Suppressor macrophage treated with lipopolysaccharide for 1 hour (primary cell): ENCODE measurements at places on chromosomes 16 and 17.

GRCh38 chr16:10086620-10087019 is 95.6 kb downstream of the GRIN2A start:
- DNase-seq = no peak

DNA sequence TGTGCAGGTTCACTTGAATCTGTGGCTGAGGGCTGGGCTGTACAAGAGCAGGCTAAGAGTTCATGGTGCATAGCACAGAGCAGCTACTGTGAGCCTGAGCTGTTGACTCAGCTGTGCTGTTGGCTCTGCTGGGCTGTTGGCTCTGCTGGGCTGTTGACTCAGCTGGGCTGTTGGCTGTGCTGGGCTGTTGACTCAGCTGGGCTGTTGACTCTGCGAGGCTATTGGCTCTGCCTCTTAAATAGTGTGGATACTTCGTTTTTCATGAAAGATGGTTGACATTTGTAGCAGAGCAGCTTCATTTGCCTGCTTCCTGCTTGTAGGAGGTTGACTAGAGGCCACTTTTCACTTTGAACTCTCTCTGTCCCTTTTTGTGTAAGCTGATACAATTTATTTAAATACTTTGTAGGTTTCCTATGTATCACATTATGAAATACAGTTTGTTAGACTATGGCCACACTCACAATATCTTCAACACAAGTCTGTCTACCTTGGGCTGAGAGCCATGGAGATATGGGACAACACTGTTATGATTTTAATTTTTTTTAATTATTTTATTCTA is 40.3 kb upstream of the CCNF start:
- no peak for DNase-seq

- no peak for DNase-seq
Observed at GRCh38 chr17:69466451-69466850, 52.0 kb downstream of the MAP2K6 start.

- no peak for DNase-seq
Observed at GRCh38 chr17:19873346-19873745, 5.6 kb upstream of the ULK2 start.

GRCh38 chr16:359871-360697 is 7.6 kb upstream of the AXIN1 start:
- DNase-seq = no peak

DNA sequence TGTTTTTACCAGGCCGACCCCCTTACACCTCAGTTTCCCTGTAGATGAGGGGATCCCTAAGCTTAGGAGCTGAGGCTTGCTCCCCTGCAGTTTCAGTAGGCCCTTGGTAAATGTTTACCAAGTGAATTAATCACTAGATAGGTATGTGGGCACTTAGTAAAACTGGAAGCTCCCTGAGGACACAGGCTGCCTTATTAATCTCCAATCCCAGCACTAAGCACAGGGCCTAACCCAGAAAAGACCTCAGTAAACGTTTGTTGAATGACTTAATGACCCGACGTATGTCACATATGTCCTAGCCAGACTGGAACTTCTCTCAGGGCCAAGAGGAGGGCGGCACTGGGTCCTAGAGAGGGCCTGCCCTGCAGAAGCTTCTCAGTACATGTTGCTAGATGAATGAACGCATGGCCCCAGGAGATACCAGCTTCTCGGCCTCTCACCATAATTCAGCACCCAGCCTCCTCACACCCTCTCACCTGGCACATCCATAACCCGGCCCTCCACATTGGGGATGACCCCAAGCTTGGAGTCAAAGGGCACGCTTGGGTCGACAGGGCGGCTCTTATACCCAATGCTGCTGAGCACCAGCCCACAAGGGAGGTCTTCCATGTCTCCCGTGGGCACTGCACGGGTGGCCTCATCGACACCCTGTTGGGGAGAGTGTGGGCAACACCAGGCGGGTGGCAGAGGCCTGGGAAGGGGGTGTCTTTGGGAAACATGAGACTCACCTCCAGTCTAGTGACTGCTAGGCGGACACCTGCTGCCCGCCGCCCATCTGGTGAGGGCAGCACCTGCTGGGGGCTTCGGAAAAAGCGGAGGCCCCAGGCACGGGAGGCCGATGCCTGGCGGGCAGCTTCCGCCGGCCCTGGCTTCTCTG is 4.0 kb upstream of the GRIN2C start:
- DNase-seq = no peak

- no peak for DNase-seq
Observed at GRCh38 chr16:66849021-66849420, 4.8 kb downstream of the CA7 start.

DNA sequence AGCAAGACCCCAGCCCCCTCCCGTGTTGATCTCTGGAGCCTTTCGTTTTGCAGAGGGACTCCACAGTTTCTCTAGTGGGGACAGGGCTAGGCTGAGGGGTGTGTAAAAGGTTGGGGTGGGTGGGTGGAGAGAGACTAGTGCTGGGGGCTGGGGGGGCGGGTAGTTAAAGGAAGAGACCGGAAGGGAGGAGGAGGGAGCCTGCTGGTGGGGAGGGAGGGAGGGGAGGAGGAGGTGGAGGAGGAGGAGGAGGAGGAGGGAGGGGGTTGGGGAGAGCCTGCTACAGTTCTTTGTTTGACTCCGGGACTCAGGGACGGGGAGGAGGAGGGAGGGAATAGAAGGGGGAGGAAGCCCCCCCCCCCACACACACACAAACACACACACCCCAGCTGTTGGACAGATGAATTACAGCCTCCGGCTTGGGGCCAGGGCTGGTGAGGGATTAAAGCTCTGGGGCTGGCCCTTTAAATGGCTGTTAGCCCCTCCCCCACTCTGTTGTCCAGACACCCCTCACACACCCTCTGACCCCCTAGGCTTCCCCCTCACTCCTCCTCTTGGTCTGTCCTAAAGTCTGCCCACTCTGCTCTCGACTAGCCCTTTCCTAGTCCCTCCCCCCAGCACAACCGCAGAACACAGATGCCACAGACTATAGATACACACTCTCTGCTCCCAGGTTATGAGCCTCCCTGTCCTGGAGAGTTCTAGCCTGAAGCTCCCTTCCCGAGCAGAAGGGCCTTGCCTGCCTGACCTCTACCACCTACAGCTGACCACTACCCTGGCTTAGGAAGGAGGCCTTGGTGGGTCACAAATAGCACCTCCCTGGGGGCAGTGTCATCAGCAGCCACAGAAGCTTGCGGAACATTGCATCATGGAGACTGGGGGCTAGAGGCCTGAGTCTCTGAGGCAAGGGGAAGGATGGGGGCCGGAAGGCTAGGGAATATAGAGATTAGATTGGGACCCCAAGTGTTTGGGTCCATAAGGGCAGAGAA is 4.4 kb downstream of the KDM6B start:
- peak; percentile 57 for DNase-seq

DNA sequence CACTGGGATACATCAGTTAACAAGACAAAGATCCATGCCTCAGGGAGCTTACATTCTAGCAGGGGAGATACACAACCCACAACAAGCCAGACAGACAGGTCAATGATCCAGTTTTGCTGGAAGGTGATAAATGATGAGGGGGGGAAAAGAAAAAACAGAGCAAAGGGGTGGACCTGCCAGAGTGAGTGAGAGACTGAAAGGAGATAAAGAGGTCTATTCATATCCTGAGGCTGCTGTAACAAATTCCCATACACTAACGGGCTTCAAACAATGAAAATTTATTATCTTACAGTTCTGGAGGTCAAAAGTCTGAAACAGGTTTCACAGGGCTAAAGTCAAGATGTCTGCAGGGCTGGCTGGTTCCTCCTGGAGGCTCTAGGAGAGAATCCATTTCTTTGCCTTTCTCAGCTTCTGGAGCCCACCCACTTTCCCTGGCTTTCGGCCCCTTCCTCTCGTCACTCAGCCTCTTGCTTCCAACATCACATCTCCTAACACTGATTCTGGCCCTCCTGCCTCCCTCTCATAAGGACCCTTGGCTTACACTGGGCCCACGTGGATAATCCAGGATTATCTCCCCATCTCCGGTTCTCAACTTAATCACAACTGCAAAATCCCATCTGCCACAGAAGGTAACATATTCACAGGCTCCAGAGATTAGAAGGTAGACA is 81.5 kb downstream of the GAS7 start:
- DNase-seq = no peak

GRCh38 chr16:27446721-27447120 is 44.7 kb downstream of the IL21R start:
- no peak for DNase-seq

GRCh38 chr17:613725-614124 is 100.9 kb downstream of the VPS53 start:
- peak; percentile 57 for DNase-seq

- DNase-seq = no peak
Observed at GRCh38 chr16:29694384-29695195, 15.6 kb downstream of the QPRT start.

DNA sequence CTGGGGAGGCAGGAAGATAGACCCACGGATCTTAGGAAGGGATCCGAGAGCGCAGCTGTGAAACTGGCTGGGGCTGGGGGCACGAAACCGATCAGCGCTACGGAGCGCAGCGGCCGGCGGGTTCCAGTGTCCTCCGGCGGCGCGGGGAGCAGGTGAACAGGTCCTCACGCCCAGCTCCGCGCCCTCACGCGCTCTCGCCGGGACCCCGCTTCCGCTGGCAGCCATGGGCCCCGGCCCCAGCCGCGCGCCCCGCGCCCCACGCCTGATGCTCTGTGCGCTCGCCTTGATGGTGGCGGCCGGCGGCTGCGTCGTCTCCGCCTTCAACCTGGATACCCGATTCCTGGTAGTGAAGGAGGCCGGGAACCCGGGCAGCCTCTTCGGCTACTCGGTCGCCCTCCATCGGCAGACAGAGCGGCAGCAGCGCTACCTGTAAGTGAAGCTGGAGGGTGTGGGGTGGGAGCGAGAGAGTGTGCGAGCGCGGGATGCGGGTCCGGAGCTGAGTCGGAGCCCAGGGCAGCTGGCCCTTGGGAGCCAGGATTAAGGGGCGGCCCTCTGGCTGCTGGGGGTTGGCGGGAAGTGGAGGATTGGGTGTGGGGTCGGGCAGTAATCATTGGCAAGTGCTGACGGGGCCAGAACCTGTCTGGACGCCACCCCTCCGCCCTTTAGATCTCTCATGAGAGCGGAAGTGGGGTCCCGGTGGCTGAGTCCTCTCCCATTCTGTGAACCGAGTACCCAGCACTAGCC is 479 bp downstream of the ITGA3 start:
- peak; percentile 33 for DNase-seq

DNA sequence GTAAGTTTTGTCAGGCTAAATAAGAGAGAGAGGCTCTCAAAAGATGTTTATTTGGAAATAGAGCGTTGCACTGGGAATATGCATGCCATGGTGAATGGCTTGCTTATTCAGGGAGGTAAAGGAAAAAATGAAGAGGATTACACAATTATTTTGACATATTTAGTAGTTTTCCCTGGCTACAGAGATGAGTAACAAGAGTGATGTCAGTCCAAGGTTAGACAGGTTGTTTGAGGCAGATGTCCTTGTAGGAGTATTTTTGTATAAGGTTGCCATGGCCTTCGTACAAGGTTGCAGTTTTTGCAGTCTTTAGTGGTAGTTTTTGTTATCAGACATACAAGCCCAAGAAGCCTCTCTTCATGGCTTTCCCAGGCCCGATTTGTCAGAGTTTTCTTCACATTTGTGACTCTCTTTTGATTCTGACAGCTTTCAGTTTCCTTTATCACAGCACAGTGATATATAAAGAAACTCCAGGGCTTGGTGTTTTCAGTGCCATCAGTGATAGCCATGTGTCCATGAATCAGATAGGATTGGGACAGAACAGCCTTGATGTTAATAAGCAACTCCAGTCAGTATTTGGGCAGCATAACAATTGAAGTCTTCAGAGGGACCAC is 18.7 kb upstream of the LGALS9 start:
- no peak for DNase-seq

DNA sequence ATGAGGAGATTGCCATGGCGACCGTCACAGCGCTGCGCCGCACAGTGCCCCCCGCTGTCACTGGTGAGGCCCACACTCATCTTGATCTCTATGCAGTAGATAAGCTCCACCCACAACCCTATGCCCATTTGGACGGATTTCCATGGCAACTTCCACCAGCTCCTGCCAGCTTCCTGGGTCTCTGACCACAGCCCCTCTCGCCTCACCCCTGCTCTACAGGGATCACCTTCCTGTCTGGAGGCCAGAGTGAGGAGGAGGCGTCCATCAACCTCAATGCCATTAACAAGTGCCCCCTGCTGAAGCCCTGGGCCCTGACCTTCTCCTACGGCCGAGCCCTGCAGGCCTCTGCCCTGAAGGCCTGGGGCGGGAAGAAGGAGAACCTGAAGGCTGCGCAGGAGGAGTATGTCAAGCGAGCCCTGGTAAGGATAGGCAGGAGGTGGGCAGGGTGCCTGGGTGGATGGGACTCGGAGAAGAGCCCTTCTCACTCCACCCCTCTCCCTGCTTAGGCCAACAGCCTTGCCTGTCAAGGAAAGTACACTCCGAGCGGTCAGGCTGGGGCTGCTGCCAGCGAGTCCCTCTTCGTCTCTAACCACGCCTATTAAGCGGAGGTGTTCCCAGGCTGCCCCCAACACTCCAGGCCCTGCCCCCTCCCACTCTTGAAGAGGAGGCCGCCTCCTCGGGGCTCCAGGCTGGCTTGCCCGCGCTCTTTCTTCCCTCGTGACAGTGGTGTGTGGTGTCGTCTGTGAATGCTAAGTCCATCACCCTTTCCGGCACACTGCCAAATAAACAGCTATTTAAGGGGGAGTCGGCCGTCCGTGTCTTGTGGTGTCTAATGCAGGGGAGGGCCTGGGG is 4.3 kb downstream of the ALDOA start:
- DNase-seq = no peak

DNA sequence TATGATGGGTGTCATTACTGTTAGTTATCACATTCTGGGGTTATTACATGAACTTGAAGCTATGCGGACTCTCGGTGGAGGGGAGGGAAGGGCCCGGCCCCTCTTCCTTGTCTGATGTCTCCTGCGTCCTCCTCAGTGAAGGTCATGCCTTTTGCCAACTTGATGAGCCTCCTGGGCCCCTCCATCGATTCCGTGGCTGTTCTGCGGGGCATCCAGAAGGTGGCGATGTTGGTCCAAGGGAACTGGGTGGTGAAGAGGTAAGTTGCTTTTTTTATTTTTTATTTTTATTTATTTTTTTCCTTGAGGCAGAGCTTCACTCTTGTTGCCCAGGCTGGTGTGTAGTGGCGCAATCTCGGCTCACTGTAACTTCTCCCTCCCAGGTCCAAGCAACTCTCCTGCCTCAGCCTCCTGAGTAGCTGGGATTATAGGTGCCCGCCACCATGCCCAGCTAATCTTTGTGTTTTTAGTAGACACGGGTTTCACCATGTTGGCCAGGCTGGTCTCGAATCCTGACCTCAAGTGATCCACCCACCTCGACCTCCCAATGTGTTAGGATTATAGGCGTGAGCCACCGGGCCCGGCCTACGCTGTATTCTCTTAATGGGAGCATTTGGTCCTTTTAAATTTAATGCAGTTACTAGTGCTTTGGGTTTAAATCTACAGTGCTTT is 21.6 kb downstream of the POLR3E start:
- DNase-seq = peak; percentile 54

- DNase-seq = no peak
Observed at GRCh38 chr17:72350073-72350472, 229.3 kb downstream of the SOX9 start.

GRCh38 chr17:48207776-48208544 is 100.4 kb downstream of the SNX11 start:
- no peak for DNase-seq
